Stimulated activated CD4-positive, alpha-beta T cell treated with anti-CD3 and anti-CD28 coated beads, TNF-alpha, amount 100 ng/mL, for 48 hours (primary cell): ENCODE measurements at places on chromosomes 3 and 15.

DNA sequence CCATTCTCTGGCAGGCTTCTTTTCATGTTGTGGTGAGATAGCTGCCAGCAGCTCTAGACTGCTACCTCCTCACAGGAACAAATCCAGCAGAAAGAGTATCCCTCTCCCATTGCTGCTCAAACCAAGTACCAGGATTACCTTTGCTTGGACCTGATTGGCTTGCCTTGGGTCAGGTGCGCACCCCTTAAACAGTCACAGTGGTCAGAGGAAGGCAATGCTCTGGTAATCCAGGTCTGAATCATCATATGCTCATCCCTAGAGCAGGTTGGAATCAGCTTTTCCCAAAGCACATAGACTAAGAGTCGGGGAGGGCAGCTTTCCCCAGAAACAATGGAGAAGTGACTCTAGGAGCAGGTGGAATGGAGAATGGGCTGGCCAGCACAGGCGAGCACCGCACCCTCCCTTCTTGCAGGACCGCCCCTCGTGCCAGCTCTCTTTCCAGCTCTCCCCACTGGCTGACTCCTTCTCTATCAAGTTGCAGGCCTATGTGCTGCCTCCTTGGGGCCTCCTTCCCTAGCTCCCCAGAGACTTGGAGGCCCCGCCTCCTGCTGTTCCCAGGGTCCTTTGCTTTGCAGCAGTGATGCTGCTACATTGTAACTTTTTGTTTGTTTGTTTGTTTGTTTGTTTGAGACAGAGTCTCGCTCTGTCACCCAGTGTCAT, 29.9 kb upstream of the ADPGK start:
- no peak for DNase-seq

DNA sequence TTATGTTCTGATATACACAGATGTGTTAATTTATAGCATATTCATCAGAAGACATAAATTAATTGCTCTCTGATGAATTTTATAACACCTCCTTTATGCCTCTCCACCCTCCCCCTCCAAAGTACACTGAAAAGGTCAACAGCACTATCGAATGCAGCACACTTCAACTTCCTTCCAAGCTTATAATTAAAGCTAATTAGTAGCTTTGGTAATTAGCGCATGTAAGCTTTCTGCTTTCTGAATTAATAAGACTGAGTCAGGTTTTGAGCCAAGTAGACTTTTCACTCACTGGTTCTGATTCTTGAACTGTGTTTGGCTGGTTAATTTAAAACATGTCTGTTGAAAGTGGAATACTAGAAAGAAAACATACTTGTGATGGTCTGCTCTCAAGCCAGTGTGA, 760.8 kb upstream of the CFAP20DC start:
- DNase-seq = no peak

GRCh38 chr15:77623755-77624524, 8.8 kb downstream of the LINGO1 start:
- DNase-seq = no peak

GRCh38 chr3:30619318-30619717, 12.9 kb downstream of the TGFBR2 start:
- no peak for DNase-seq

DNA sequence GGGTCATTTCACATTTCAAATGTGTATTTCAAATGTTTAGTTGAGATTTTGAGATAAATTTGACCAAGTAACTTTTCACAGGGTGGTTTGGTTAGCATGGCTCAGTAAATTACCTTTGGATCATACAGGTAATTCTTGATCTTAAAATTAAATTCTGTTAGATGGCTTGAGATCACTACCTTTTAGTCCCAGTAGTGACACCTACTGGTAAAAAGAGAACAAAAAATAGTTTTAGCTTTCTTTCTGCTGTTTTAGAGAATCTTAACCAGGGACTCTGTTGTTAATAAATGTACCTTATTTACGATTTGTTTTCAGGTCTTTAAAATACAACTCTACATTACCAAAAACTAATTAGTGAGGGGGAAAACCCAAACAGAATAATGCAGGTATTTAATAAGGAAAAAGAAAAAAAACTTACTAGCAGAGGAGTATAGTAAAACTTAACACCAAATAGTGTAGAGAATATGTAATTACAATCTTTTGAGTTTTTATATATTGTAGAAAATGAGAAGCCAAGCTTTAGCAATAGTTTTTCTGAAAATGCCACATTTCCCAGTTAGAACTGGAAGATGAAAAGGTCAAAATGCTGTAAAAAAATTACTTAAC, 620.3 kb upstream of the AGTR1 start:
- DNase-seq = no peak

DNA sequence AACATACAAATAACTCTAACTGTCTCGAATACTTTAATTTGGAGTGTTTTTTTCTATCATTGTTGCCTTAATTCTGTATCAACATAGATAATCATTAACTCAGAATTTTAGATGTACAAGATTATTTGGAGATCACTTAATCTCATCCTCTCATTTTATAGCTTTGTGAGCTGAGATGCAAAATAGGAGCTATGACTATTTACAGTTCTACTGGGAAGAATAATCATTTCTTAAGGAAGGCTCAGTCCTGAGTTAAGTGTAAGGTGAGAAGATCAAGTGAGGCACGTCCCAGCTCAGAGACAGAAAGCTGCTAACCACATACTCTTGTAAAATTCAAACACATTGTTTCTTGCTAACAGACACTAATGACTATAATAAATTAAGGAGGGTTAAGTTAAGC, 66.2 kb downstream of the CCDC54 start:
- no peak for DNase-seq

DNA sequence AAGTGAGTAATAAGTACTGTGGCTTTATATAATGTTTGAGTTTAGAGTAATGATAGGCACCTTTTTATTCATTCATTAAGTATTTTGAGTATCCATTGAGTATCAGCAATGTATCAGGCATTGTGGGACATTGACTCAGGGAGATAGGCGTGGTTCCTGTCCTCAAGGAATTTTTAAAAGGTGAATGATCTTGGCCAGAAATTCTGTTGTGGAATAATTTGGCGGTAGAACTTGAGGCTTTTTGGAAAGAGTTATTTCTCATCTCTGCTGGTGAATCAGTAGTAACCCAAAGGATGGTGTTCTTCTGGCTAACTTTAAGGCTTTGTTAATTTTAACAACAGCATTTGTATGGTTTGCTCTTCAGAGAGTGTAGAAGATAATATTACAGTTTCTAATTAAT, 2.0 kb downstream of the RAB7A start:
- no peak for DNase-seq

GRCh38 chr15:69066007-69066995, 51.8 kb downstream of the NOX5 start:
- no peak for DNase-seq

DNA sequence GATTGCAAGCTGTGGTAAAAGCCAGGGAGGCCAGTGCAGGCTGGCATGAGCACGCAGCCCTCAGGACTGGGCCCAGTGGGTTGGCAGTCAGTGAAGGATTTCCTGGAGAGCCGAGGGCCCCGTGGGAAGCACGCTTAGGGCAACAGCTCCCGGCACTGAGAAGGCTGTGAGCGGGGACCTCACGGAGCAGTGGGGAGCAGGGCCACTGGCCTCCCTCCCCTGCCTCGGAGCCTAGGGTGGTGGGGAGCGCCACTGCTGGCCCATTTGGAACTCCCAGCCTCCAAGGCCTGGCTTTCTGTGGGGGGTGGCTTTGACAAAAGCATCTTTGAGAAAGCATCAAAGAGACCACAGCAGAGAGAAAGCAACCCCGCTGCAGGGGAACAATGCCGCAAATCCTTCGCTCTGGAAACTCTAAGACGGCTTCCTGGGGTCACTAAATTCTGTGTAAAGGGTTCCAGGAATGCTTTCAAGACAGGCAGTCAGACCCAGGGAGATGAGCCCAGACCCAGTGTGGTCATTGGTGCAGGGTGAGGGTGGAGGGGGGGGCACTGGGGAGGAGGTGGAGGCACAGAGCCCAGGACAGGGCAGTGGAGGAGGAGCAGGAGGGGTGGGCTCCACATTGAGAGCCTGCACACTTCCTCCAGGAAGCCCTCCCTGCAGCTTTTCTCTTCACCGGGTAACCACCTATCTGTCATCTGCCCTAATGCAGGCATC, 9.5 kb upstream of the APBA2 start:
- DNase-seq = no peak

GRCh38 chr3:127180859-127181258, 12.1 kb upstream of the PRR23E start:
- DNase-seq = no peak

- DNase-seq = no peak
Observed at GRCh38 chr3:187519428-187519890, 150.7 kb downstream of the SST start.

- no peak for DNase-seq
Observed at GRCh38 chr3:48474619-48475018, 28.1 kb downstream of the ATRIP start.

GRCh38 chr3:123499322-123499721, 50.4 kb upstream of the ADCY5 start:
- no peak for DNase-seq

DNA sequence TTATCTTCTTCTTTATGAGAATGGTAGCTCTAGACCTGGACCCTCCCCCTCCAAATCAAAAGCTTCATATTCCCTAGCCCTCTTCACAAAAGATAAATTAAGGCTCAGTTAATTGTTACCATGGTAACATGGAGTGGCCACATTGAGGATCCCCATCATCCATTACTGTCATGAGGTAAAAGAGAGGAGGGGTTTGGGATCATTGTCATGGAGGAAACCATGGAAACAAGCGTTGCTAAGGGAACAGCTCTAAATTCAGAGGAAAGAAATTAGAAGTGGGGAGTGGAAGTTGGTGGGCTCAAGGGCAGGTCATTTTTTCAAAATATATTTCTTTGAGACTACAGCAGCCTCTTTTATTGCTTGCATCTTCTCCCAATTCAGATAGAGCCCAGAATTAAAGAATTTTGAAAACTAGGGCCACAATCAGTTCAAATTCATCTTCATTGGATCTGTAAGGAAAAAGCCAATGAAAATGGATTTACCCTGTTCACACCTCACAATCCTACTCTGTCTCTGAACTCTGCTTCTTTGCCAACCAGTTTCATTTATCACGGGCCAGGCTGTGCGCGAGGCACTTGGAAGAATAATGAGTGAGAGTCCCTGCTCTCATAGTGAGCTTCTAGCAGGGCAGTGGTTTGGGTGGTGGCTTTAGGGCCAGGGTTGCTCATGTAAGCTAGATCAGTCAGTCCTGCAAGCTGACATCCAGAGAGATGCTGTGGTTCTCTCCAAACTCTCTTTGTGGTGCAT, 11.6 kb upstream of the AEN start:
- DNase-seq = no peak

GRCh38 chr15:34944936-34945335, 24.6 kb downstream of the AQR start:
- DNase-seq = no peak

GRCh38 chr3:112128843-112129727, 4.0 kb downstream of the GCSAM start:
- DNase-seq = peak; percentile 28

GRCh38 chr3:65873028-65873427, 165.7 kb downstream of the MAGI1 start:
- no peak for DNase-seq

- DNase-seq = no peak
Observed at GRCh38 chr3:39724233-39724846, 85.1 kb upstream of the MYRIP start.

- DNase-seq = no peak
Observed at GRCh38 chr3:99625237-99625622, 13.2 kb upstream of the COL8A1 start.

DNA sequence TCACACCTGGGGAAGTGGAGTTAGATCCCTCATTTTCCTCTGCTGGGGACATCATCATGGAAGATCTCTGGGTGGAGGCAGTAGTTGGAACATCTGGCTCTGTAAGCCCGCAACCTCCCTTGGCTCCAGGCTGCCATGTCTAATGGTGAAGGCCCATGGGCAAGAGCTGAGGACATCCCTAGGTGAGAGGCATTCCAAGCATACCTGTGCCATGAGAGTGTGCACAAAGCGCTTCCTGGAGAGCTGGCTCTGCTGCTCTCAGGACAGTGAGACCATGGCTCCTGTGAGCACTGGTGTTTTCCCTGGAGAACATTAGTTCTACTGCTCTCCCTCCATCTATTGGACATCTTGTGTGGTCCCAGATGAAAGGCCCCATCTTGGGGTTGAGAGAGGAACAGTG, 7.7 kb downstream of the MAPKAPK3 start:
- no peak for DNase-seq

GRCh38 chr3:182962166-182962565, 18.2 kb downstream of the DCUN1D1 start:
- DNase-seq = no peak

DNA sequence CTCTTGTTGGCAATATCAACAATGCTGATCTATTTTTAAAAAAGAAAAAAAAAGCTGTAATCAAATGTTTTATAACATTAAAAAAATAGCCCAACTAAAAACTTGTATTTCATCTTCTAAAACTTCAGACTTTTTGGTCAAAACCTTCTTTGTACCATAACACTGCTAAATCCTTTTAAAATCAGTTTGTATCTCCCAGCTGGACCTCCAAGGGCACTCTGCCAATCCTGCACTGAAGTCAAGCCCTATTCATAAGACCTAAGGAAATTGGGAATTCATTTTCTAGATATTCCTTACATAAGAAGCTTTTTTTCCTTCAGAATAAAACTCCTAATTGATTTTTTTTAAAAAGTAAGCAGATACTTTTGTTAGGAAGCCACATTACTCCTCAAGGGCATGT, 38.2 kb upstream of the HCLS1 start:
- DNase-seq = no peak

GRCh38 chr3:29430558-29430971, 149.7 kb downstream of the RBMS3 start:
- no peak for DNase-seq

GRCh38 chr15:31346367-31347066, 19.9 kb downstream of the KLF13 start:
- no peak for DNase-seq

- DNase-seq = no peak
Observed at GRCh38 chr15:52689562-52689961, 10.4 kb upstream of the ATOSA start.

DNA sequence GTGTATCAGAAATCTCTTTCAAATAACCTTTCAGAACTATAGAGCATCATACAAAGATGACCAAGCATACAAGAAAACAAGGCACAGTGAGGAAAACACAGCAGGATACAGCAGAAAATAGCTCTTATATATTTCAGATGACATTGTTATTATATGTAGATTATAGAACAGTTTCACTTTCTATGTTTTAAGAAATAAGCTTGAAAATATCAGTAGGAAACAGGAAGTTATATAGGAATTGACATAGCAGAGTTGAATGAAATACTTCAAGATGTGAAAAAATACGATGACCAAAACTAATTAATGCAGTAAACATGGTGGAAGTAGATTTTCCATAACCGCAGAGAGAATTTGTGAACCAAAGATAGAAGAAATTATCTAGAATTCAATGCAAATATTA, 75.2 kb downstream of the LYSMD4 start:
- DNase-seq = no peak

DNA sequence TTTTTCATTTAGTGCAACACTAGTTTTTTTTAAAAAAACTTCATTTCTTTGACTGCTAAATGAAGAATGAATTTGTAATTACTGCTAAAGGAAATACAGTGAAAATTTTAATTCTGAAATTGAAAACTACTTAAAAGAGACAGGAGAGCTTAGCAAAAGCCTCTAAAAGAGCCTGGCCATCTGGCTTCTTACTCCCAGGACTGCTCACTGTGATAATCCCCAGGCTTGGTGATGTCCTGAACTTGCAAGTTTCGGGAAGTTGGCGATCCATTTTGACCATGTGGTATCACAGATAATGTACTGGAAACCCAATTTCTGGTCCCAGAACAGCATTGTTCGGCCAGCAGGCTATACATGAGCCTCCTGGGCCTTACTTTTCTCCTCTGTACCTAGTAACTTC, 292.1 kb downstream of the FGF12 start:
- DNase-seq = no peak

GRCh38 chr3:173676094-173676493, 278.6 kb downstream of the NLGN1 start:
- no peak for DNase-seq
